ENCODE measurements at places on chromosomes 4 and X.

GRCh38 chr4:3420956-3421355 is 20.8 kb upstream of the HGFAC start:
- DNase-seq, result no peak

DNA sequence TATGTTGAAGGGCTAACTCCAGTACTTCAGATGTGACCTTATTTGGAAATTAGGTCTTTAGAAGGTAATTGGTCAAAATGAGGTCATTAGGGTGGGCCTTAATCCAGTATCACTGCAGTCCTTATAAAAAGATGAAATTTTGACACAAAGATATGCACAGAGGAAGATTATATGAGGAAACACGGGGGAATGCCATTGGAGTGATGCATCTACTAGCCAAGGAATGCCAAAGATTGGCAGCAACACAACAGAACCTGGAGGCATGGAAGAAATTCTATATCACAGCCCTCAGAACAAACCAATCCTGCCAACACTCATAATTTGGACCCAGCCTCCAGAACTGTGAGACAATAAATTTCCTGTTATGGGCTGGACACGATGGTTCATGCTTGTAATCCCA is 17.6 kb downstream of the TRIM61 start:
- DNase-seq, result no peak

GRCh38 chr4:169649545-169650226 is 29.3 kb downstream of the CLCN3 start:
- no peak for DNase-seq

GRCh38 chrX:118499295-118499694 is 3.7 kb downstream of the DOCK11 start:
- DNase-seq, result no peak

- DNase-seq, result no peak
These were observed 28.6 kb downstream of the AMER1 start for GRCh38 chrX:64176876-64177275.

- DNase-seq, result no peak
These were observed 177.7 kb downstream of the CRLF2 start for GRCh38 chrX:1034717-1035116.

DNA sequence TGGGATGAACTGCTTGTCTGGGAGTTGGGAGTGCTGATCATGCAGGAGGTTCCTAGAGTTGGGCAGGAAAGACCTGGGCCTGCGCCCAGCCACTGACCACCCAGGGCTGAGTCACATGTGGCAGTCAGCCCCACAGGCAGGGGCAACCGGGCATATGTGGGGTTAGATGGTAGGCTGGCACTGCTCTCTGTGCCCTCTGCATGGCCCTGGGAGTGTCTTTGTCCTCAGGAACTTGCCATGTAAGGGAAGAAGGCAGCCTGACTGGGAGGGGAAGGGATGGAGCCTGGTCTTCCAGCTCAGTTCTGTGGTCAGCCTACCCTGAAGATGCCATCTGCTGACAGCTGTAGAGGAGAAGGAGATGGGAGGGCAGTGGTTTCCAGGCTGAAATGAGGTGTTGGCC is 70.2 kb upstream of the EFNB1 start:
- no peak for DNase-seq

Measured in endothelial cell (in vitro differentiated cells).